Endothelial cell of umbilical vein (primary cell): ENCODE measurements at places on chromosomes 11 and 22. TPM values are rescaled to one million over a fixed set of nuclear protein-coding genes. Genes with fewer than 3 reads are reported as not detected.

Gene TBCEL
- 19.5 and 19.7 TPM in 2 replicates for total RNA-seq

Gene SLC15A3
- 1.7 and 4.4 TPM in 2 replicates for total RNA-seq

Gene MS4A15
- not detected in 2 replicates for total RNA-seq

Gene GPHA2
- not detected in 2 replicates for total RNA-seq

- no peaks in the 10 kb centered on the region for H3K27me3 ChIP-seq
- no peak overlapping the region for H3K27ac ChIP-seq
- H3K4me1 ChIP-seq, result no peaks in the 10 kb centered on the region
- H3K4me3 ChIP-seq, result no peak overlapping the region
These were observed 1013.9 kb downstream of the TBC1D22A start for GRCh38 chr22:47776329-47776728.

- no peaks in the 10 kb centered on the region for H3K36me3 ChIP-seq
- H3K4me3 ChIP-seq, result no peak overlapping the region
- no peak for DNase-seq
These were observed 31.2 kb downstream of the C22orf42 start for GRCh38 chr22:32127904-32128303.

DNA sequence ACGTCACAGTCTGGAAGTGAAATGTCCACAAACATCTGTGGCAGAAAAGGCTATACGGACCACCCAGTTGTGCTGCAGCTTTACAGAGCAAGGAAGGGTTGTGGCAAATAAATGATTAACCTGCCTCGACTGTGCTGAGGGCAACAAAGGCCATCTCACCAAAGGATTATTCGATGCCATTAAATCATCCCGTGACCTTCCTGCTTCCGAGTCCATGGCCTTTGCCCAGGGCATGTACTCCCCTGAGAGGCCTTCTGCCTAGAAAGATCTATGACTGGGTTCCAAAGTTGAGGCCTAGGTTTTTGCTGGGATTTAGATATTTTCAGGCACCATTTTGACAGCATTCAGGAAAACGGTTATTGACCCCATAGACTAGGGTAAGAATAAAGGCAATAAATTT, 9.2 kb downstream of the CDPF1 start:
- no peaks in the 10 kb centered on the region for H3K4me1 ChIP-seq
- no peak overlapping the region for H3K27ac ChIP-seq
- H3K27me3 ChIP-seq, result no peaks in the 10 kb centered on the region
- no peak overlapping the region for H3K4me3 ChIP-seq
- H3K36me3 ChIP-seq, result no peaks in the 10 kb centered on the region
- no peak for DNase-seq

DNA sequence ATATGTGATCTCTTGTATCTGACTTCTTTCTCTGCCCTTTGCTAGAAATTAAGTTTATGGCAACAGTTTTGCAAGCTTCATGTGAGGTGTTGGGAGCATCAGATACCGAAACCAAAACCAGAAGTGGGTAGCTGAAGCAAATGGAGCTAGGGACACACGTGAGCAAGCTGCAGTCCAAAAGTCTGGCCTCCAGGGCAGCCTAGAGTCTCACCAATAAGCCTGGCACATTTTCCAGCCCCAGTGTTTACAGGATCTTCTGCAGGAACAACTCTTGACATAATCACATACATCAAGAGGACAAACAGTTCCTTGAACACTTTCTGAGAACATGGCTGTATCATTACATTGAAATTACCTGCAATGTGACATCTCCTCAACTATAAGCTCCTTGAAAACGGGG, 114.1 kb downstream of the LARGE1 start:
- H3K4me1 ChIP-seq, result no peaks in the 10 kb centered on the region
- H3K4me3 ChIP-seq, result no peak overlapping the region
- DNase-seq, result no peak
- H3K36me3 ChIP-seq, result no peaks in the 10 kb centered on the region
- H3K27me3 ChIP-seq, result no peaks in the 10 kb centered on the region

GRCh38 chr22:31800065-31800464, 46.2 kb downstream of the DEPDC5 start:
- H3K27me3 ChIP-seq, result no peaks in the 10 kb centered on the region
- H3K27ac ChIP-seq, result no peak overlapping the region
- no peak overlapping the region for H3K4me3 ChIP-seq

DNA sequence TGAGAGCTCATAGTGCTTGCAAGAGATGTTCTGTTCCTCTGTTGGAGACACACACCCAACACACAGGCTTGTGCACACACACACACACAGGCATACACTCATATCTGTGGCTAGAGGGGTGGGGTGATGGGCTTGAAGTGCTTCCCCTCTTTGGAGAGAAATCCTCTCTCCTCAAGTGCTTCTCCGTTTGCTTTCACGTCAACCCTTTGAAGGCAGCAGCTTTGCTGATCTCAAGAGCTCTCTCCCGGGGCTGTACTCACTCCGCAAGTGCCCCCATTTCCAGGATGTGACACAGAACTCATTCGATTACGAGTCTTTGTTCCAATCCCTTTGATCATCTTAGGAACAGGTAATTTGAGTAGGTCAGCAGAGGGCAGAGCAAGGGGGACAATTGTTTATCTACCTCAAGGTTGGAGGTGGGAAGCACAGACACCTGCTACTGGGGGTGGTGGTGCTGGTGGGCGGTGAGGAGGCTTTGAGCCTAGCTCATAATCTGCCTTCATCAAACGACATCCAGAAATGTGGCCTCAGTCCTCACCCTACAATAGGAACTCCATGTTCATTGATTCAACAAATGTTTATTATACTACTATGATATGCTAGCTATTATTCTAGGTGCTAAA, 529.8 kb upstream of the CADM1 start:
- no peak overlapping the region for H3K27ac ChIP-seq
- H3K27me3 ChIP-seq, result no peaks in the 10 kb centered on the region
- no peak for DNase-seq
- H3K36me3 ChIP-seq, result no peaks in the 10 kb centered on the region

- peak overlapping the region; percentile 99 for H3K27ac ChIP-seq
- H3K4me1 ChIP-seq, result peaks cover 47% of the 10 kb centered on the region
- peak overlapping the region; percentile 52 for H3K4me3 ChIP-seq
- peaks cover 4% of the 10 kb centered on the region for H3K36me3 ChIP-seq
- DNase-seq, result peak; percentile 65
These were observed 2.7 kb downstream of the NEAT1 start for GRCh38 chr11:65425105-65425970.

- H3K36me3 ChIP-seq, result no peaks in the 10 kb centered on the region
- no peak for DNase-seq
- no peak overlapping the region for H3K27ac ChIP-seq
- no peak overlapping the region for H3K4me3 ChIP-seq
These were observed 251.2 kb downstream of the BRD1 start for GRCh38 chr22:49576241-49577141.

GRCh38 chr11:45176996-45177395, 30.6 kb downstream of the PRDM11 start:
- no peak for DNase-seq
- H3K36me3 ChIP-seq, result no peaks in the 10 kb centered on the region
- H3K27me3 ChIP-seq, result no peaks in the 10 kb centered on the region

DNA sequence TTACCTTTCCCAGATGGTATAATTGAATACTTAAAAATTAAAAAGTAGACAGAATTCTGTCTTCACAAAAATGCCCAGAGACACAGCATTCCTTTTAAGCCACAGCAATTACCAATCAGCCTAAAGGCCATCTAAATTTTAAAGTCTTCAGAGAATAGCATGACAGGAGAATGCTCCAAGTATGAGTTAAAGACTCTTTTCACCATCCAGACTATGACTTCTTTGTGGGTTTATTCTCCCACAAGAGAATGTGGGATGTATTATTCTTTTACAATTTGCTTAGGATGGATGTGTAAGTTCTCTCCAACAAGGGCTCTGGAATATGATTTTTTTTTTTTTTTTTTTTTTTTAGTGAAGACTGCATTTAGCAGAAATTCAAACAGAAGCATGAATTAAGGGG, 249.9 kb downstream of the TTC28 start:
- no peak for DNase-seq
- no peaks in the 10 kb centered on the region for H3K27me3 ChIP-seq
- H3K36me3 ChIP-seq, result no peaks in the 10 kb centered on the region
- H3K4me1 ChIP-seq, result no peaks in the 10 kb centered on the region
- no peak overlapping the region for H3K4me3 ChIP-seq

GRCh38 chr22:50039669-50040443, 18.2 kb downstream of the TTLL8 start:
- no peak for DNase-seq
- no peaks in the 10 kb centered on the region for H3K36me3 ChIP-seq
- H3K27me3 ChIP-seq, result no peaks in the 10 kb centered on the region
- H3K27ac ChIP-seq, result no peak overlapping the region
- no peak overlapping the region for H3K4me3 ChIP-seq

DNA sequence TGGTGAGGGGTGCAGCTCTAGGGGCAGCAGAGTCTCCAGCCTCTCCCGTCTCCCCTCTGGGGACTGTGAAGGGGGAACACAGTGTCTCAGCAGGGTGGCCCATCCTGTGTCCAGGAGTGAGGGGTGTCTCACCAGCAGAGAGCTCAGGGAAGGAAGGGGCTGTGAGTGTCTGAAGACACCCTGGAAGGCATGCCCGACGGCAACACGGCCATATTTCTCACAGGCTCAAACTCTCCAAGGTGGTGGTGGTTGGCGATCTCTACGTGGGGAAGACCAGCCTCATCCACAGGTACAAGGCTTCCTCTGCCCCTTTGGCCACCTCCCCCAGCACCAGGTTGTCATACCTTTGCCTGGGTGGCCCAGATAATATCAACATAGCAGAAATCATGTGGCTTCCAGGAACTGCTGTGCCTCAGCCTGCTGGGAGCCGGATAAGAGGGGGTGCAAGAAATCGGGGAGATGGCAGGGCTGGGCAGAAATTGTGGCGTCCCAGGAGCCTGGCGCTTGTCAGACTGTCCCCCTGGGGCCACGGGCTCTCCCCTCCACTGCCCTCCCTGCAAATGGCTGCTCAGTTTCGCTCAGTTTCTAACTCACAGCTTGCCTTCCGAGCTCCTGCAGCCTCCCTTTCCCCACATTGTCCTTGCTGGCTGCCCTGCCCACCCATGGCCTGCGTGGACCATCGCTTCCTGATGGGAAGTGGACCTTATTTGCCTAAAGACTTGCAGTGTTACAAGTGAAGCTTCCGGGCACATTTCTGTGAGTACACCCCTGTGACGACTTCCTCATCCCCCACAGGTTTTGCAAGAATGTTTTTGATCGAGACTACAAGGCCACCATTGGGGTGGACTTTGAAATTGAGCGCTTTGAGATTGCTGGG, 7.2 kb downstream of the RAB36 start:
- no peaks in the 10 kb centered on the region for H3K36me3 ChIP-seq
- no peak overlapping the region for H3K4me3 ChIP-seq

GRCh38 chr11:113341388-113342165, 27.2 kb downstream of the TTC12 start:
- H3K4me1 ChIP-seq, result no peaks in the 10 kb centered on the region
- no peak overlapping the region for H3K4me3 ChIP-seq
- H3K36me3 ChIP-seq, result no peaks in the 10 kb centered on the region
- H3K27me3 ChIP-seq, result no peaks in the 10 kb centered on the region
- no peak overlapping the region for H3K27ac ChIP-seq
- DNase-seq, result no peak

DNA sequence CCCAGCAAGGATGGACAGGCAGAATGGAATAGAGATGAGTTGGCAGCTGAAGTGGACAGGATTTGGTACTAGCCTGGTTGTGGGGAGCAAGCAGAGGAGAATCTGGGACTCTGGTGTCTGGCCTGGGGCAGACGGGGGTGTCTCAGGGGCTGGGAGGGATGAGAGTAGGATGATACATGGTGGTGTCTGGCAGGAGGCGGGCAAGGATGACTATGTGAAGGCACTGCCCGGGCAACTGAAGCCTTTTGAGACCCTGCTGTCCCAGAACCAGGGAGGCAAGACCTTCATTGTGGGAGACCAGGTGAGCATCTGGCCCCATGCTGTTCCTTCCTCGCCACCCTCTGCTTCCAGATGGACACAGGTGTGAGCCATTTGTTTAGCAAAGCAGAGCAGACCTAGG, 2.3 kb downstream of the GSTP1 start:
- H3K4me3 ChIP-seq, result no peak overlapping the region
- peaks cover 18% of the 10 kb centered on the region for H3K36me3 ChIP-seq
- H3K27me3 ChIP-seq, result peaks cover under 1% of the 10 kb centered on the region
- H3K4me1 ChIP-seq, result peaks cover 13% of the 10 kb centered on the region
- DNase-seq, result no peak

DNA sequence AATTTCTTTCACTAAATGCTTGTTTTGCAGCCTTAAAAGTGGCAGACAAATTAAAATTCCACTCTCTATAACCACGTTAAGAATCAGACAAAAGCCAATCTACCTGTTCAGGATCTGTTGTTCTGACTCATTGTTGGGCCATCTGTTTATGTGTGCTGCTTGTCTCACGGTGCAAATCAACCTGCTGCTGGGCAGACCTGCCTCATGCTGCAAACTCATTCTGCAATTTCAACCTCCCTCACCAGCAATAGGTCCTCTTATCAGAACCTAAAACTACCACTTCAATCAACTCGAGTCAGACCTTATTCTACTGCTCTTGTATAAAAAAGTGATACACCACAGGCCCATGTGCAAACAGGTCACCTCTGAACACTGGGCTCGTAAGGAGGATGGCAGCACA, 75.1 kb downstream of the LARGE2 start:
- H3K4me3 ChIP-seq, result no peak overlapping the region
- no peak overlapping the region for H3K27ac ChIP-seq
- no peaks in the 10 kb centered on the region for H3K4me1 ChIP-seq
- no peak for DNase-seq
- H3K36me3 ChIP-seq, result no peaks in the 10 kb centered on the region
- H3K27me3 ChIP-seq, result no peaks in the 10 kb centered on the region

- H3K27ac ChIP-seq, result no peak overlapping the region
- H3K27me3 ChIP-seq, result no peaks in the 10 kb centered on the region
- DNase-seq, result no peak
- peaks cover 50% of the 10 kb centered on the region for H3K36me3 ChIP-seq
- peaks cover 13% of the 10 kb centered on the region for H3K4me1 ChIP-seq
- no peak overlapping the region for H3K4me3 ChIP-seq
These were observed 5.0 kb downstream of the HSPA8 start for GRCh38 chr11:123056835-123057491.

DNA sequence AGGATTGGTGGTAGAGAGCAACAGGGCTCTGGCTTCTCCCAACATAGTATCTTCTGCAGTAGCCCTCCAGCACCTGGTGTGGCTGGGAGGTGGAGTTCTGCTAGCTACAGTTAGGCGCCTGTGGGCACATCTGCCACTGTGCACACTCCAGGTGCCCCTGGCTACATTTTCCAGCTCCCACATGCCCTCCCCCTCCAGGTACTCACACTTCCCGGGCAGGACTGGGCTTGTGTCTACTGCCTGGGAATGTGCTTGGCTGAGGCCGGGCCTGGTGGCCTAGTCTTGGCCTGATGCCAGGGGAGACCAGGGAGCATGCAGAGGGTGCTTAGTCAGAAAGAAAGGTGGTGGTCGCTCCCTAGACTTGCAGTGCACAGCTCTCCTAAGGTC, 15.8 kb downstream of the PHLDB1 start:
- peak overlapping the region; percentile 19 for H3K27ac ChIP-seq
- DNase-seq, result peak; percentile 28
- peaks cover 45% of the 10 kb centered on the region for H3K4me1 ChIP-seq
- H3K36me3 ChIP-seq, result peaks cover 10% of the 10 kb centered on the region
- no peak overlapping the region for H3K4me3 ChIP-seq

DNA sequence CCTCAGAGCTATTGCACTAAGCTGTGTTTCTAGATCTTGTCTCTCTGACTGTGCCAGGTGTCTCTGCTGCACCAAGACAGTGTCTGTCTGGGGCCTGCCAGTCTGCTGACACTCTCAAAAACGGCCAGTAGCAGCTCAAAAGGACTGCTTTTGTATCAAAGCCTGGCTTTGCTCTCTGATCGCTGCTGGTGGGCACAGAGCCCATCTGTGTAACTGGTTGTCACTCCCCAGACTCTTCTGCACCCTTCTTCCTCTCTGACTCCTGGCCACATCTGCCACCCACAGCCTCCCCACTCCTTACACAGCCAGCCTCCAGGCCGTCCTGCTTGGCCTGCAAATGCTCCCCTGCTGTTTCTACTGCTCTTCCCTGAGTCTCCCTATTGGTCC, 26.5 kb downstream of the MED15 start:
- no peak for DNase-seq
- H3K27me3 ChIP-seq, result no peaks in the 10 kb centered on the region
- H3K27ac ChIP-seq, result no peak overlapping the region
- H3K4me3 ChIP-seq, result no peak overlapping the region
- H3K4me1 ChIP-seq, result peaks cover 32% of the 10 kb centered on the region
